ENCODE measurements at places on chromosomes 1 and 21. TPM values are rescaled to one million over a fixed set of nuclear protein-coding genes. Genes with fewer than 3 reads are reported as not detected.

DNA sequence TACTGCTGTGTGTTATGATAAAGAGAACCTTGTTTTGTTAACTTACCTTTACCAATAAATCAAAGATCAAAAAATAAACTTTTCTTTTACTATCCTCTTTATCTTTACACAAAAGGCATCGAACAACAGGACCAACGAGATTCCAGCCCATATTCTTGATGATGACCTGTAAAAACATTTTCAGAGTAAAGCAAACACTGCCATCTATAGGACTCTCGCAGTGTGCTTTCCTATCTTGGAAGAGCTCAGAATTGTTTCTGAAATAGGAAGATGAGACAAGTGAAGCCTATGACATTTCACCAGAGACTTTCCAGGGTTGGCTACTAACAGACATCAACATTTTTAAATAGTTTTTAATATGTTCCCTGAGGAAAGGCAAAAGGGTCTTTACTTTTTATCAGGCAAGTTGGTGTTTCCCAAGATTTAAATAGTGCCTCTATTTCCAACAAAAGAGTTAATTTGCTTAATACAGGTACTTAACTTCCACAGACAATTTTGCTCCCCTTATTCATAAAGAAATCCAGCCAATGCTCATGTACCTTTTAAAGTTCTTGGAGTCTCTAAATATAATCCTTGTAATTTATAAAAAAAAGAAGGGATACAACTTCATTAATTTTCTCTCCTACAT, 7.3 kb downstream of the GLMN start:
- H3K36me3 ChIP-seq: peaks cover 14% of the 10 kb centered on the region
- no peak for DNase-seq
- no peaks in the 10 kb centered on the region for H3K27me3 ChIP-seq

DNA sequence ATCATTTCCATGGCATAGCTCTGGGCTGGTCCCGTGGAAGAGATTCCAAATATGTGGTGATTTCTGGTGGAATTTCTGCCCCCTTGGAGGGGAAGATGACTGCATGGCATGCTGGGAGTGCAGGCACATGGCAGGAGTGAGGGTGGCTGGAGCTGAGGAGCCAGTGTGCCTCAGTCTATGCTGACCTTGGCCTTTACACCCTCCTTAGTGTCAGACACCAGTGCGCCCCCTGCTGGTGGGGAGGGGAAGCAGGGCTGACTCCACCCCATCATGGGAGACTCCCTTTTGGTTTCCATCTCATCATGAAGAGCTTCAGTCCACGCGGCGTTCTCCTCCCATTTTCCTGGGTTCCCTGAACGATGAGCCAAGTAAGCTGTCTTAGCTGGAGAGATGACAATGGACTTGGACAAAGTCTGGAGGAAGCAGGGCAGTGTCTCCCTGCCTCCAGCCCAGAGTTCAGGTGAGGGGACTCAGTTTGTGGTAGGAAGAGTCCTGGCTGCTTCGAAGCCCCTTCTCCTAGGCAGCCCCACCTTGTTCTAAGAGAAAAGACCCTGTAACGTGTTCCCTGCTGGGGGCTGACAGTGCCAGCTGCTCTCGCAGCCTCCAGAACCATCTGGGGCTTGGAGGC, 10.3 kb downstream of the ALX3 start:
- H3K4me3 ChIP-seq: no peak overlapping the region
- no peak overlapping the region for H3K27ac ChIP-seq
- H3K4me1 ChIP-seq: peaks cover 20% of the 10 kb centered on the region
- DNase-seq: no peak

- no peak overlapping the region for H3K4me3 ChIP-seq
- H3K36me3 ChIP-seq: no peaks in the 10 kb centered on the region
- H3K4me1 ChIP-seq: peaks cover 43% of the 10 kb centered on the region
Observed at GRCh38 chr1:2206813-2207487, 12.4 kb upstream of the FAAP20 start.

- no peak for DNase-seq
- no peaks in the 10 kb centered on the region for H3K36me3 ChIP-seq
- H3K27me3 ChIP-seq: peaks cover 10% of the 10 kb centered on the region
- H3K27ac ChIP-seq: no peak overlapping the region
- H3K4me1 ChIP-seq: no peaks in the 10 kb centered on the region
Observed at GRCh38 chr1:209775678-209776077, 8.7 kb downstream of the C1orf74 start.

- no peak overlapping the region for H3K27ac ChIP-seq
- H3K36me3 ChIP-seq: no peaks in the 10 kb centered on the region
- peaks cover 3% of the 10 kb centered on the region for H3K27me3 ChIP-seq
Observed at GRCh38 chr1:182139496-182139895, 78.0 kb upstream of the ZNF648 start.

GRCh38 chr1:19615438-19615837, 28.7 kb upstream of the NBL1 start:
- H3K4me3 ChIP-seq: no peak overlapping the region
- no peak for DNase-seq
- peak overlapping the region; percentile 14 for H3K27ac ChIP-seq
- H3K36me3 ChIP-seq: peaks cover 5% of the 10 kb centered on the region

GRCh38 chr1:26498894-26499293, 26.7 kb downstream of the HMGN2 start:
- peaks cover 11% of the 10 kb centered on the region for H3K4me1 ChIP-seq
- H3K27ac ChIP-seq: no peak overlapping the region
- no peaks in the 10 kb centered on the region for H3K36me3 ChIP-seq
- no peak overlapping the region for H3K4me3 ChIP-seq

DNA sequence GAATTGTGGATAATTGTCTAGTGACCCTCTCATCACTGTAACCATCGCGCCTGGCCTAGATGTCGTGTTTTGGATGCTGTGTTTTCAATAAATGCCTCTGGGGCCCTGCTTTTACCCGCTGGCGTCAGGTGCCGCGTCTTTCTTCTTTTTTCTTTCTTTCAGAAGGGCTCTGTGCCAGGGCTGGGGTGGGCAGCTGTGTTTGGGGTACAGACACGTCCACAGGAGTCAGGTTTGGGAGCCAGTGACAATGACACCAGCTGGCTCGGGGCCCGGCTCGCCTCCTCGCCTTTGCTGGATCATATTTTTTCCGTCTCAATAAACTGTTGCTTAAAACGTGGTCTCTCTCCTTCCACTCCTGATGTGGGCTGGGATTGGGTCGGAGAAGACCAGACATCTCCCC, 16.1 kb downstream of the TMEM201 start:
- no peaks in the 10 kb centered on the region for H3K27me3 ChIP-seq
- no peak for DNase-seq
- H3K4me1 ChIP-seq: no peaks in the 10 kb centered on the region
- H3K36me3 ChIP-seq: peaks cover 2% of the 10 kb centered on the region
- no peak overlapping the region for H3K27ac ChIP-seq

- no peaks in the 10 kb centered on the region for H3K36me3 ChIP-seq
- no peaks in the 10 kb centered on the region for H3K27me3 ChIP-seq
- H3K27ac ChIP-seq: no peak overlapping the region
- H3K4me3 ChIP-seq: no peak overlapping the region
- DNase-seq: no peak
Observed at GRCh38 chr1:170520601-170521000, 11.4 kb upstream of the GORAB start.

- DNase-seq: no peak
- H3K36me3 ChIP-seq: peaks cover 2% of the 10 kb centered on the region
- no peak overlapping the region for H3K27ac ChIP-seq
Observed at GRCh38 chr1:226444901-226445300, 37.0 kb upstream of the PARP1 start.

DNA sequence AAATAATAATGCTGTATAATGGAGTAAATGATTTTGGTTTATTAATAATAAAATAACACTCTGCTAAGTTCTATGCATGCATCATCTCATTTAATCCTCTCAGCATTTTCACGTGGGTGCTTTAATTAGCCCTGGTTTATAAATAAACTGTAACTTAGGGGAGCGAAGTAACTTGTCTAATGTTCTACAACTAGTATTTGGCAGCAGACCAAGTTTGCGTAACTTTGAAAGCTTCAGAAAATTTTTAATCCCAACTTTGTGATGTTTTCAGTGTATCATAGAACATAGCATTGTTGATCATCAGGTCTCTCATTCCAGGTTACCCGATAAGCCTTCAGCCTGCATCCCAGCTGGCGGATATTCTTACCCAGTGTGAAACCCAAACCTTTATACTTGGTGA, 322.4 kb upstream of the SGIP1 start:
- H3K27me3 ChIP-seq: no peaks in the 10 kb centered on the region
- peaks cover 8% of the 10 kb centered on the region for H3K4me1 ChIP-seq
- H3K4me3 ChIP-seq: no peak overlapping the region
- no peak for DNase-seq

DNA sequence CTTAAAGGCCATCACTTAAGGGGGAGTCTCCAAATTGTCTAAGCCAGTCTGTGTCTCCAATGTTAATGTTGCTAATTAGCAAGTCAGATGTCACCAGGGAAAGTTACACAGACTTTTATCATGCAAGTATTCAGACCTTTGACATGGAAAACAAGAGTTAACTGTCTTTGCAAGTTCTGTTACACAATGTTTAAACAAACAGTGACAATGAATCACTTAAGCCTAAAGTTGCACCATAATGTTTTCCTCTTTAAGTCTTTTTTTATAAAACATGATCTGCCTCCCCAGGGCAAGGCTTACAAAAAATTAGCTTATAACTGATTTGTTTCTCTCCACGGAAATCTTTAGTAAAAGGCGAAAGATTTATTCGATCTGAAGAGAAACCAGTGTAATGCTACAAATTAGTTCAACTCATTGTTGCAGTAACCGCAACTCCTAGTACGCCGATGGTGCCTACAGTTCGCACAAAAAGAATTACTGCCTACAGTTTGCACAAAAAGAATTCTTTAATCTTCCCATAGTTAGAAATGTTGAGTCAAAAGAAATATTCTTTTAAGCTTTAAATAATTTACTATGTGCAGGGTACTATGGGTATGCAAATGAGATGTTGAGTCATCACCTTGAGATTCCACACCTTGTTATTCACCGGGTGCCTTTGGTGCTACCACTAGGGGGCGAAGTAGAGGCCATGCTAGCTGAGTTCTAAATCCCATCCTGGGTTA, 45.3 kb downstream of the HHAT start:
- H3K36me3 ChIP-seq: no peaks in the 10 kb centered on the region
- peaks cover 30% of the 10 kb centered on the region for H3K4me1 ChIP-seq
- no peaks in the 10 kb centered on the region for H3K27me3 ChIP-seq
- DNase-seq: no peak

The RNU1-1 gene
- 1,438 TPM for total RNA-seq

The DNM3 gene
- total RNA-seq: 23.7 TPM

The RAB7B gene
- total RNA-seq: 3.5 TPM

The TINAGL1 gene
- total RNA-seq: 4.7 TPM

The OVAAL gene
- not detected for total RNA-seq

The ATAD3C gene
- total RNA-seq: 1.4 TPM

The RNU1-3 gene
- 1,620 TPM for total RNA-seq
